ENCODE measurements at places on chromosomes 16 and 17. TPM values are rescaled to one million over a fixed set of nuclear protein-coding genes. Genes with fewer than 3 reads are reported as not detected.

GRCh38 chr17:17682293-17682736 is 1.1 kb downstream of the RAI1 start:
- DNase-seq = peak; percentile 92

- DNase-seq = no peak
Measured at GRCh38 chr16:64311241-64311640, 810.6 kb downstream of the CDH11 start.

GRCh38 chr17:73118951-73119391 is 26.5 kb upstream of the SLC39A11 start:
- no peak for DNase-seq

DNA sequence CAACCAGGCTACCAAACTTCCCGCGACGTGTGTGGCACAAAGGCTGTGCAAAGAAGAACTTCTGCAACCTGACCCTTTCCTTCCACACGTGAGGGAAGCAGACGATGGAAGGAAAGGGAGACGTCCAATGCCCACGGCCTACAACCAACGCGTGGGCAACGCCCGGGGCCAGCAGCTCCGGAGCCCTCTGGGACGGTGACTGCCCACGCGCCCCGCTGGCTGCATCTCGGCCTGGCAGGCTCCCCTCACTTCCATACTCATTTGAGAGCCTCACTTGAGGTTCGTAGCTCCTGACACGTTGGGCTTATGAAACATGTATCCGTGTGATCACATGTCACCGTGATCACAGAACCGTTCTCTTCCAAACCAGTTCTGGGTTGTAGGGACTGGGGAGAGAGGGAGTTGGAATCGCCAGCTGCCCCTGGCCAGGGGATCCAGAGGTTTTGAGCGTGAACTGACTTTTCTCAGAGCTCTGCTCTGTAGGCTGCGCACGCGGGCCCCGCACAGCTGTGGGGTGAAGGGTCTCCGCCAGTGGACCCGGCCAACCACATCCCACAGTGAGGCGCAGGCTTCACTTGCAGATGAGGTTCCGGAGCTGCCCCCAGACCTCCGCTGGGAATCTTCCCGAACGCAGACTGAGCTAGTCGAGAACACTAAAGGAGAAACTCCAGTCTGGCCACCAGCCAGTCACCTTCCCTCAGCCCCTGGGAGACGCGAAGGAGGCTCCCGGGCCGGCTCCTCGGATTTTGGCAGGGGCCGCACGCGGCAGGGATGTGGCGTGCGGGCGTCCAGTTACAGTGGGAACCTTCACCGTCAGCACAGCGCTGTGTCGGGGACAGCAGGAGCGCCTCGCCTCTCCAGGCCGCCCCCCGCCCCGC is 1.0 kb downstream of the LMF1 start:
- DNase-seq = no peak

DNA sequence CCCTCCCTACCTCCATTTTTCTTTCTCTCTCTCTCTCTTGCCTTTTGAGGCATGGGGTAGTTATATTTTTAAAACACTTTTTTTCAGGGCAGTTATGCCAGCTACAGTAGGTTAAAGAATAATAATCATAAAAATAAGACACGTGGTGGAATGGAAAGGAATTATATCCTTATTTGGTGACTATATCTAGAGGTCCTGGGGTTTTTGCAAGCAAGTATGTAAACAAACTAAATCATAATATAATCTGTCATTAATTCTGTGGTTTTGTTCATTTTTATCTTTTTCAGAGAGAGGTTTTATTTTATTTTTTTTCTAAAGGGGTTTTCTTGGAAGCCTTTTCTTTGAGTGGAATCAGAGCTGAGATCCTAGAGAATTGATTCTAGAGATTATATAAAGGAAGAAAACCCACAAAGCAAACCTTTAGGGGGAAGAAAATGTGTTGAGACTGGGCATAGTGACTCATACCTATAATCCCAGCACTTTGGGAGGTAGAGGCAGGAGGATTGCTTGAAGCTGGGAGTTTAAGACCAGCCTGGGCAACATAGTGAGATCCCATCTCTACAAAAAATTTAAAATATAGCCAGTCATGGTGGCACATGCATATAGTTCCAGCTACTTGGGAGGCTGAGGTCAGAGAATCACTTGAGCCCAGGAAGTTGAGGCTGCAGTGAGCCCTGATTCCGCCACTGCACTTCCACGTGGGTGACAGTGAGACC is 53.2 kb downstream of the NQO1 start:
- no peak for DNase-seq

- no peak for DNase-seq
Measured at GRCh38 chr16:31704138-31704537, 169.5 kb upstream of the ZNF267 start.

- DNase-seq = no peak
Measured at GRCh38 chr16:53549970-53550690, 47.1 kb upstream of the AKTIP start.

DNA sequence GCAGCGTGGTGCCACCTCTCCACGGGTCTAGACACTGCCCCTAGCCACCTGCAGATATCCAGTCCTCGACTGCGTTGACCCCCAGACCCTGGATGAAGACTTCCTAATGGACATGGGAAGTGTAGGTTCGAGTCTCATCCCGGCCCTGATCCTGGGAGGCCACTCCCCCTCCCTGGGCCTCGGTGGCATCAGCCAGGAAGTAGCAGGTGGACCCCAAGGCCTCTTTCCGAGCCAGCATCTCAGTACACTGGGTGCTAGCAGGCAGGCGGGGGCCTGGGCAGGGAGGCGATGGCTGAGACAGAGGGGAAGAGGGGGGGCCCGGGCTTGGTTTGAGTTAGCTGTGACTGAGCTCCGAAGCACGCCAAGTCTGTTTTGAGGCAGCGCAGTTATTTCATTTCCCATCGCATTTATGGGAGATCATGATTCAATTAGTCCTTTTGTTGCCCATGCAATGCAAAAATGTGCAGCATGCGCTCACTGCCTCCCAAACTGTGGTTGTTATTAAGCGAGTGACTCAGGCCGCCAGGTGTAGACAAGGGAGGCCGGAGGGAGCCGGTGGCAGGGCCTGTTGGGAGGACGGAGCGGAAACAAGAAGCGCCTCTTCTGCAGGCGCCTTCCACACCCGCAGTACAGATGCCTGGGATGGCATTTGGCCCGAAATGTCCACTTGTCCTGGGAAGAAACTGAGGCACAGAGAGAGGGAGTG is 25.3 kb upstream of the ZNF469 start:
- DNase-seq = peak; percentile 59

GRCh38 chr16:49788986-49789385 is 66.9 kb downstream of the ZNF423 start:
- DNase-seq = no peak

GRCh38 chr17:28818819-28819221 is 23.8 kb downstream of the FAM222B start:
- no peak for DNase-seq

GRCh38 chr17:73069841-73070240 is 22.6 kb downstream of the SLC39A11 start:
- no peak for DNase-seq

- no peak for DNase-seq
Measured at GRCh38 chr16:86403541-86404163, 106.7 kb upstream of the FOXF1 start.

GRCh38 chr16:47395733-47396498 is 64.9 kb downstream of the ITFG1 start:
- no peak for DNase-seq

DNA sequence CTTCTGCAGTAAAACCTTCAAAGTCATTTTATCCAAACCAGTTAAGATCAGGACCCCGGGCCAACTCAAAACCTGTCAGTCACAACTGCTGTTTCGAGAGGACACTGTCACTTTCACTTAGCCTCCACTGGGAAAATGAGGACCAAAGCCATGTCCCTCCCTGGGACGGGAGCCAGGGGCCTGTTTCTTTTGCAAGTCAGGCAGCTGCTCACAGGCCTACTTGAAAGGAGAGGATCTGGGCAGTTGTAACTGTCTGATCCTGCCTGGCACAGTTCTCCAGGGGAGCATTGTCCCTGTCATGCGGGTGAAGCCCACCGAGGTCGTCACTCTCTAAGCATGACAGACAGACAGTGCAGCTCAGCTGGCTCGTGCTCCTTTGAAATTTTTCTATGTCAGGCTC is 276.2 kb downstream of the NPIPA8 start:
- no peak for DNase-seq

- peak; percentile 81 for DNase-seq
Measured at GRCh38 chr17:43917348-43918025, 10.2 kb upstream of the MPP2 start.

- peak; percentile 92 for DNase-seq
Measured at GRCh38 chr16:67415872-67416793, at the start of gene ZDHHC1. Gene ZDHHC1 (minus strand): TSS chr16:67416477. CDS start chr16:67407775, 8,702 bp downstream.

GRCh38 chr17:46028374-46028773 is 29.3 kb downstream of the STH start:
- DNase-seq = peak; percentile 19

DNA sequence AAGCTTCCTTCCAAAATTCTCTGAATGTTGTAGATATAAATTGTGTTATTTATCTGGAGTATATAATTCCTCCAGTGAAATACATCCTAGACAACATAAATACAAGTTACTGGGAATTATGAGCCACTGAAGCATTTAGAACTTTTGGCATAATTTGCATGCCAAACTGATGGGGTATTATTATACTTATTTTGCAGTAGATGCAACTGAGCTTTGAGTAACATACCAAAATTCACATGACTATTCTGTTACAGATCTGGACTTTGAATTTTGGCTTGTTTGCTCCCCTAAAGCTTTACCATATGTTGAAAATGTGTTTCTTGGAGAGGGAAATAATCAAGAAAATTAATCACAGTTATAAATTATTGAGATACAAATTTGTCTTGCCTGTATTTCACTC is 372.5 kb downstream of the CDH11 start:
- DNase-seq = no peak

DNA sequence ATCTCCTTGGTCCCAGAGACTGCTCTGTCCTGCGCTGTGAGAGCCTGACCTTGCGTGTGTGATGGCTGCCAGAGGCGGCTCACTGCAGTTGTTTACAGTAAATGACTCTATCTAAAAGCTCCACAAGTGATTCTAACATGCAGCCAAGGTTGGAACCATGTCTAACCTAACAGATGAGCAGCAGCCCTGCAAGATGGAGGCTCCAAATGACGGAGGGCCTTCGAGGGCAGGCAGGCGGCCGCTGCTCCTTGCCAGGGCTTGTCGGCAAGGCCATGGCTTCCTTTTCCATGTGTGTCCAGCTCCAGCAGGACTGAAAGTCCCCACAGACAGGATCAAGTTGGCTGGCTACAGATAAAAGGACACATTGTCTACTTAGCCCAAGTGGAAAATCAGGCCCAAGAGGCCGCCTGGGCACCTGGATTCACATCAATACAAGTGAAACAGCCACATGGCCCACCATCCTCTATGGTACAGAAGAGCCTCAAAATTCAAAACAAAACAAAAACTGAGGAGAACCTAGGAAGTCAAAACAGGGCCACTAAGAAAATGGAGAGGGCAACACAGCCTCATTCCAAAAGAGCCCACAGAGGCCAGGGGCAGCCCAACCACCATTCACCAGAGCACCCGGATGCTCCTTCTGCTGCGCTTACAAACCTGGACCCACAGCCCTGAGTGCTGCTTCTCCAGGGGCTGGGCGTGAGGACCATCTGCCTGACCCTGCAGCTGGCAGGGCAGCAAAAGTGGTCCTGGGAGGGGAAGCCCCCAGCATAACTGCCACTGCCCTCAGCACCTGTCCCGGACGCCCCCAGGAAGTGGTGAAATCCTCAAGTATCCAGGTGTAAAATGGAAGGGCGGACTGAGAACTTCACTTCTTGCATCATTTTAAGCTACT is 65.0 kb downstream of the AMFR start:
- DNase-seq = peak; percentile 71

DNA sequence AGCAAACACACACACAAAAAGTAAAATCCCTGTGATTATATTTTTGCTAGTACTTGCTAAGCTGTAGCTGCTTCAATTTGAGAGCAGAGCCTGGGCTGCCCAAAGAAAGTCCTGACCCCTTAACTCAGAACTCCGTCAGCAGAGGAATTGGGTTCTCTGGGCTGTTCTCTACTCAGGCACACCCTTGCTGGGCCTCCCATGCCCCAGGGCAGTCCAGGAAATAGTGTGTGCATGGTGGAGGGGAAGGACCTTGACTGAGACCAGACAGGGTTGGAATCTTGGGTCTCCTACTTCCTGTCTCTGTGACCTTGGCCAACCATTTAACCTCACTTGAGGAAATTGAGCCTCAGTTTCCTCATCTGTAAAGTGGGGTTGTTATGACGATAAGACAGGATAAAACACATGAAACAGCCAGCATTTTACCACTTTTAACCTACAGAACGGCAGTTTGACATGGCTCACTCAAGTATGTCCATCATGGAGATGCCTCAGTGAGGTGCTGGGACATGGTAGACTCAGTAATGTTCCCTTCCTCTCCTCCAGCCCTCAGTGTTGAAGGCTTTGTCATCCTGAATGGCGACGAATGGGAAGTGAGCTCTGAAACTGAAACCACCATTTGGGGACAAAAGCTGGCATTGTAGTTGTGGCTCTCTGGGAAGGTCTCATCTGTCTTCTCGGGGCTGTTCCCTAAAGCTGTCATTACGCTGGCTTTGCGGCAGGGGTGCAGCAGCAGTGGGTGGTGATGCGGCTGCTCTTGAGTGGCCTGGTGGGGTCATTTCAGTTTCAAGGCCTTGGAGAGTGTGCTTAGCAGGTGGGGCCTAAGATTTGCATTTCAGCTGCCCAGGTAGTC is 74.9 kb downstream of the CMIP start:
- peak; percentile 48 for DNase-seq

KRT31 gene
- not detected for total RNA-seq

OTOP2 gene
- not detected for total RNA-seq

CYLD gene
- total RNA-seq = 119 TPM

ABI3 gene
- total RNA-seq = 77.0 TPM

CBX8 gene
- total RNA-seq = 5.1 TPM

TUBG2 gene
- 13.8 TPM for total RNA-seq

C17orf78 gene
- total RNA-seq = not detected

GNAO1 gene
- 6.7 TPM for total RNA-seq

CACNA1G gene
- 0.09 TPM for total RNA-seq

KRT16 gene
- not detected for total RNA-seq

MYOCD gene
- 0.43 TPM for total RNA-seq

SP6 gene
- total RNA-seq = 3.0 TPM

HOXB5 gene
- total RNA-seq = 1.4 TPM

KRT25 gene
- total RNA-seq = not detected

Measured in spleen (tissue), 13 donors.